ENCODE measurements at places on chromosomes 7 and 10. TPM values are rescaled to one million over a fixed set of nuclear protein-coding genes. Genes with fewer than 3 reads are reported as not detected.

DNA sequence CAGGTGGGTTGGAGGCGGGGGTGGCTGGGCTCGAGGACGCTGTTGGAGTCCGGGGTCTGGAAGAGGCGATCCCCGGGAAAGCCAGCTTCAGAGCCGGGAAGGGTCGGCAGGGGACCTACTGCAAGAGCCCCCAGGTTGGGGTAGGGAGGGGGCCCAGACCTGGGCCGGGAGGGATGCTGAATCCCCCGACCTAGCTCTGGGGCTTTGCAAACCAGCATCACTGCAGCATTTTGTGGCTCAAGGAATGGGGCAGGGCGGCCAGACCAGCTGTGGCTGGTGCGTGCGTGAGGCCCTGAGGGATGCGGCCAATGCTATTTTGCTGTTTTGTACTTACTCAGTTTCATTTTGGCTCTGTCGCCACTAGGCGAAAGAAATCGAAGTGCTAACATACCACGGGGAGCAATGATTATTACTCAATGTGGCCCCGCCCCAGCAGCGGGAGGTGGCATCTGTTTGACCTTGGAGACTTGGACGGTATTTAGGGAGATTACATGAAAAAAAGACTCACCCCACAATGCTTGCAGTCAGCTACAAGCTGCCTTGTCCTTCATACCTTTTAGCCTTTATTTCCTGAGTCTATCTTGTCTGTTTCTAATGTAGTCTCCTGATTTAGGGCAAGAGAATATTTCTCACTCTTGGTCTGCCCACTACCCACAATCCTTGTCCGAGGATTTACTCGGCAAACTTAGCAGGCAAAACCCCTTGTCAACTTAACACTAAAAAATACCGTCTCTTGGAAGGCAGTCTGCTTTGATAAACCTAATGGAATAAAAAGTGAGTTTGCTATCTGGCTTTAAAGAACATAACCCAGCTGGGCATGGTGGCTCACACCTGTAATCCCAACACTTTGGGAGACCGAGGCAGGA lies 16.2 kb downstream of the HSPB1 start:
- H3K4me1 ChIP-seq, result peaks cover 12% of the 10 kb centered on the region
- peak overlapping the region; percentile 74 for H3K27ac ChIP-seq
- no peaks in the 10 kb centered on the region for H3K36me3 ChIP-seq
- peak; percentile 88 for DNase-seq
- H3K27me3 ChIP-seq, result no peaks in the 10 kb centered on the region

DNA sequence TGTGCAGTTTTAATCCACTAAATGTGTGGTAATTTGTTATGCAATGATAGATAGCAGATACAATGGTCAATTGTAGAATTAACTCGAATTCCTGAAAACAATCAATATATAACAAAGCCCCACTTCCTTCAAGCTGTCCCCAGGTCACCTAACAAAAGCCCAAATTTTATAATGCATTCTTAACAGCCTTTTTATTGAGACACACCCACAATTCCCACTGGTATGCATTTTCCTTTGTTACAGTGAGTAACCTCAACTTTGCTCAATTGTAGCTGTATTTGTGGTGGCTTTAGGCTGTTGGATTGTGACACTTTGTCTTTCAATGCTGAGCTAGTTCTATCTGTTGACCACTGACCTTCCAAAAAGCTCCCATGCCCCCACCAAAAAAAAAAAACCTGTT lies 279.8 kb upstream of the CACNA2D1 start:
- no peaks in the 10 kb centered on the region for H3K4me1 ChIP-seq
- H3K27ac ChIP-seq, result no peak overlapping the region
- H3K4me3 ChIP-seq, result no peak overlapping the region
- DNase-seq, result no peak
- no peaks in the 10 kb centered on the region for H3K27me3 ChIP-seq
- H3K36me3 ChIP-seq, result no peaks in the 10 kb centered on the region

DNA sequence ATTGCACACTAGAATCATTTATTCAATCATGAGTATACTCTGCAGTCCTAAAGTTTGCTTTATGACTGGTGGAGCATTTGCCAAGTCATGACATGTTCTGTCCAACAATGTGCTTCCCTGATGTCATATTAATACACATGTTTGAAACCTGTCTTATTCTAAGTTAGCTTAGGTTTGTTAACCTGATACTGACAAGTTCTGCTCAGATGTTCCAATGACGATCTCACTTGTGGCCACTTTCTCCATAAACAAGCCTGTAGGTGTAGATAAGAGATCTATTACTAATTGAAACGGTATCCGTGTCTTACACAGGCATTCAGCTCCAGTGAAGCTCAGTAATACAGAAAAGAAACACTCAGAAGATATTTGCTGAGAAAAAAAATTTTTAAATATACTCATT lies 64.9 kb downstream of the GPR37 start:
- H3K4me3 ChIP-seq, result no peak overlapping the region
- no peaks in the 10 kb centered on the region for H3K27me3 ChIP-seq
- no peak for DNase-seq
- no peaks in the 10 kb centered on the region for H3K36me3 ChIP-seq
- no peaks in the 10 kb centered on the region for H3K4me1 ChIP-seq

DNA sequence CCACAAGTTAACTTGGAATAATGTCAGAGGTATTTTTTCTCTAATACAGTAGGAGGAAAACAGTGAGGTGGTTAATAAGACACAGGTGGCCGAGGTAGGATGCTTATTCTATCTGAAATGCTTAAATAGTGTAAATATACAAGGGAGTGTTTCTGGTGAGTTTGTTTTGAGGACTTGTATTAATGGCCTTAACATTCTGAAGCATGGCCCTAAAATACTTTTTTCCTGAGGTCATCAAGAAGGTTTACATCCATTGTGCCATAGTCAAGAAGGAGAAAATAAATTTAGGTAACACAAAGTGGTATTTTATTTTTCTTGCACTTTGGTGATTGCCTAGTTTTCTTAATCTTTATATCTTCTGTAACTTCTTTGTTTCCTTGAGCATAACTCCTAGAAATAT lies 18.8 kb downstream of the GNAI1 start:
- H3K27ac ChIP-seq, result no peak overlapping the region
- no peak for DNase-seq
- H3K36me3 ChIP-seq, result no peaks in the 10 kb centered on the region
- no peaks in the 10 kb centered on the region for H3K4me1 ChIP-seq

- no peak for DNase-seq
- H3K4me1 ChIP-seq, result no peaks in the 10 kb centered on the region
- H3K27ac ChIP-seq, result no peak overlapping the region
- no peak overlapping the region for H3K4me3 ChIP-seq
Measured at GRCh38 chr10:23768281-23768680, 329.4 kb downstream of the OTUD1 start.

GRCh38 chr7:116899308-116899707 lies 36.9 kb downstream of the CAPZA2 start:
- H3K4me3 ChIP-seq, result no peak overlapping the region
- H3K27me3 ChIP-seq, result no peaks in the 10 kb centered on the region
- no peak overlapping the region for H3K27ac ChIP-seq
- H3K4me1 ChIP-seq, result no peaks in the 10 kb centered on the region

DNA sequence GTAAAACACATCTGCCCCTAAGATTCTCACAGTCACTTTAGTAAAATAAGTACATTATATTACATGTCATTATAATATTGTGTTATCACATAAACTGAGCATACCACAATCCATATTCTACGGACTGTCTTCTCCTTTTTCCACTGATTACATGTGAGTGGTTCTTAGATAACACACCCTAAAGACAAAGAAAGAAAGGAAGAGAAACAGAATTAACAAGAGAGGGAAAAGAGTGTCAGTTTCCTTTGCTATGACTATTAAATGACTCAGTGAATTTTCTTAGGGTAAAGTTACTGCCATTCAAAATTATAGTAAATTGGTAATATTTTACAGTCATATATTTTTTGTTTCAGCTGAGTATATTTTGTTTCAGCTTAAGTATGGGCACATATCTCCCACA lies 268.3 kb downstream of the TWIST1 start:
- H3K27me3 ChIP-seq, result no peaks in the 10 kb centered on the region
- no peak for DNase-seq
- H3K4me3 ChIP-seq, result no peak overlapping the region
- no peak overlapping the region for H3K27ac ChIP-seq

DNA sequence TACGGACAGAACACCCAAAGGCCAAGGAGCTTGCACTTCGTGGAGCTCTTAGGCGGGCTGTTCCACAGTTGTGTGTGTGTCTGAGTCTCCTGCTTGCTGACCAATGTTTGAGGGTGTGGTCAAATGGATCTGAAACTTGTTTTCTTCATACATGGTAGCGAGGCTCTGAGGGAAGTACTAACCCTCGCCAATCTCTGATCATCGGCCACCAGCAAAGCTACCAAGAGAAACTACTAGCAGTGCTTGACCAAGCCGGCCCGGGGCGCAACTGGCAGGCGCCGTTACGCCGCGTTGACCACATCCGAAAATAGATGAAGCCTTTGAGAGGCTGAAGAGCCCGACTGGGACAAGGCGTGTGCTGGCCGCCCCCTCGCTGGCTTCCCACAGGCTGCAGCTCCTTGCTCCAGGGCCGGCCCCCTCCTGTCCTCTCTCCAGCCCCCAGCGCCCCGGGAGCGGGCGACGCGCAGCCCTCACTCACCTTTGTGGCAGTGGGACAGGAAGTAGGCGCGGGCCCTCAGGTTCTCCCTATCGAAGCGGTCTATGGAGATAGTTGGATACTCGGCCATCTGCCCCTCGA lies 384 bp downstream of the DCLRE1C start:
- DNase-seq, result peak; percentile 66
- peak overlapping the region; percentile 52 for H3K4me3 ChIP-seq
- no peaks in the 10 kb centered on the region for H3K27me3 ChIP-seq
- H3K36me3 ChIP-seq, result no peaks in the 10 kb centered on the region

DNA sequence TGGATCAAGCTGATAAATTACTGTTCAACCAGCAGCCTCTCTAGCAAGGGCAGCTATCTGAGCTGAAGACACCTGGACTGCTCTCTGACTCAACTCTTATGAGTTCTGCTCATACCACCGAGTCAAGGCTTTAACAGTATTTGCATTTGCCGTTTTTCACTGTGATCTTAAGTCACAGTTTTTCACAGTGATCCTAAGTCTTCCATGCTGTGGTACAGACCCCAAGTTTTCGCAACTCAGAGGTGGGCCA lies 31.3 kb downstream of the PIP4K2A start:
- H3K36me3 ChIP-seq, result no peaks in the 10 kb centered on the region
- peak overlapping the region; percentile 29 for H3K27ac ChIP-seq
- no peak overlapping the region for H3K4me3 ChIP-seq
- H3K27me3 ChIP-seq, result no peaks in the 10 kb centered on the region
- H3K4me1 ChIP-seq, result peaks cover 17% of the 10 kb centered on the region
- DNase-seq, result no peak

GRCh38 chr7:13028825-13029099 lies 341.3 kb downstream of the ARL4A start:
- no peaks in the 10 kb centered on the region for H3K27me3 ChIP-seq
- no peaks in the 10 kb centered on the region for H3K4me1 ChIP-seq

GRCh38 chr7:102222445-102222844 lies 64.2 kb upstream of the SH2B2 start:
- H3K4me1 ChIP-seq, result peaks cover 4% of the 10 kb centered on the region
- H3K27ac ChIP-seq, result no peak overlapping the region
- no peak overlapping the region for H3K4me3 ChIP-seq
- no peak for DNase-seq

DNA sequence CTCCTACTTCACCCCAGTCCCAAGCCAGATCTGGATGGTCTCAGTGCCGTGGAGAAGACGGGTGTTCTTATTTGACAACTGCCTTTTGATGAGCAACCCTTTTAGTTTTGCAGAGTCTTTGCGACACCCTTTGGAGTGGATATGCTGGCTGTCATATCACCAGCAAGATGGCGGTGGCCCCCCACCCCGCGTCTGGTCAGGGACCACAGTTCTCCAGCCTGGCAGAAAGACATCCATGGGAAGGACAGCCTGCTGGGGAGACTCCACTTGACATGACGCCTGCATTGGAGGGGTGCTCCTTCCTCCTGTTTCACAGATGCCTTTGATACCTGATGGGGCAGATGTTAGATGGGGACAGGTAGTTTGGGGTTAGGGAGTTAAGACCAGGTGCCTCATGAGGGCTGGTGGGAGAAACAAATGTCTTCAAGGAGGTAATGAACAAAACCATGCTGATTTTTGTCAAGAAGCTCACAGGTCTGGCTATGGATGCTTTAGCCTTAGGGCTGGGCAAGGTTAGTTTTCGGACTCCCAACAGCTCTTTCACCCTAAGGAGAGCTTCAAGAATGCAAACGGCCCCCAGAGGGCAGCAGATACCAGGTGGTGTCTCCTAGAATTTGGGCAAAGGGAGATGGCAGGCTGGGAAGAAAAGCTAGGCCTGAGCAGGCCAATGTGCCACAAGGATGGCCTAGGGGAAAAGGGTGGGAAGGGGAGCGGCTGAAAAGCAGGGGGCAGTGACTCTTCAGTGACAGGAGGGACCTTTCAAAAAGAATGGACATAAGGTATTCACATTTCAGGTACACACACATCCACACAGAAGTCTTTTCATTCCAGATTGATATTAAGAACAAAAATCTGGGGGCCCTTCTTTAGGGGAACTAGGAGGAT lies 95.2 kb downstream of the CLEC2L start:
- H3K27ac ChIP-seq, result no peak overlapping the region
- no peaks in the 10 kb centered on the region for H3K4me1 ChIP-seq
- H3K27me3 ChIP-seq, result no peaks in the 10 kb centered on the region
- peaks cover 59% of the 10 kb centered on the region for H3K36me3 ChIP-seq
- no peak overlapping the region for H3K4me3 ChIP-seq

- DNase-seq, result no peak
- H3K27me3 ChIP-seq, result no peaks in the 10 kb centered on the region
- no peaks in the 10 kb centered on the region for H3K4me1 ChIP-seq
- no peak overlapping the region for H3K27ac ChIP-seq
- no peaks in the 10 kb centered on the region for H3K36me3 ChIP-seq
Measured at GRCh38 chr10:124238367-124238766, 145.0 kb upstream of the CHST15 start.

DNA sequence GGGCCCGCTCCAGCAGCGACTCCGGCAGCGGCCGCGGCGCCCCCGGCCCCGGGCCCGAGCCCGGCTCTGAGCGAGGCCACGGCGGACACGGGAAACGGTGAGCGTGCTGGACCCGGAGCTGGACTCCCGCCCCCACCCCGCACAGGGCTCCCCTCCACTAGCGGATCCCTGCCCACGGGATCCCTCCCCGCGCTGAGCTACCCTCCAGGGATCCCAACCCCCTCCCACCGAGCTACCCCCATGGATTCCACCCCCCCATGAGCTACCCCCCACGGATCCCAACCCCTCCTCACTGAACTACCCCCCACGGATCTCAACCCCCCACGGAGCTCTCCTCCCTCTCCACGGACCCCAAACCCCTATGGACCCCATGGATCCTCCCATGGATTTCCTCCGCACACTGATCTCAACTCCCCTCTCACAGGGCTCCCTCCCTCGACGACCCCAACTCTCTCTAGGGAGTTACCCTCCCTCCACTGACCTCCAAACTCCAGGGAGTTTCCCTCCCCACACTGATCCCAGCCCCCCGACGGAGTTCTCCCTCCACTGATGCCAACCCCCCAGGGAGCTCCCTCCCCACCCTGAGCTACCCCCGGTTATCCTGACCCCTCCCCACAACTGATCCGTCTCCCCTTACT lies 20.6 kb upstream of the HSPB1 start:
- peak overlapping the region; percentile 31 for H3K4me3 ChIP-seq
- H3K4me1 ChIP-seq, result no peaks in the 10 kb centered on the region
- no peak overlapping the region for H3K27ac ChIP-seq
- no peaks in the 10 kb centered on the region for H3K36me3 ChIP-seq

The ANKRD30A gene
- total RNA-seq, result not detected

The PDK4 gene
- 0.88 TPM for total RNA-seq

The PRSS37 gene
- total RNA-seq, result not detected

The CPXM2 gene
- total RNA-seq, result 1.2 TPM

The SYCE1 gene
- total RNA-seq, result not detected

All from cardiac muscle cell (in vitro differentiated cells and primary cell).